Activated CD4-positive, alpha-beta T cell treated with anti-CD3 and anti-CD28 coated beads, Interleukin-2, amount 50 U/mL, for 24 hours (primary cell): ENCODE measurements at places on chromosomes 5 and 9.

DNA sequence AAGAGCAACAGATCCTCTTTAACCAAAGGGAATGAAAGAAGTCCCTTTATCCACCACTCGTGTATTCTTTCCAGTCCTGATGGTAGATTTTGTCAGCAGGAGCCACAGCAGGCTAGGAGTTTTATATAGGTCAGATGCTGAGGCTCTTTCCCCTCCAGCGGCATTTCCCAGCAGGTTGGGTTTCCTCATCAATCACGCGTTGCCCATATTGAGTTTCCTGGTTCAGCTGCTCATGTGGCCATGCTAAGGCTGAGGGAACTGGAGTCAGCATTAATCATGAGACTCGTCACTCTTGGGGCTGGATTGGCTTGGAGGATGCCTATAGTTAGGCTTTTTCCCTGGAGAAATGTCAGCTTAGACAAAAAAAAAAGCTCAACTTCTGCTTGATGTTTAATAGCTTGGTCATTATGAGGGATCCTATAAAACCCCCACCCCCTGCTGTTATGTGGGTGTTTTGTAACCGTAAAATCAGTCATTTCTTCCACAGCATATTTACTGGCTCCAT is 193.4 kb upstream of the GAS1 start:
- no peak for DNase-seq

DNA sequence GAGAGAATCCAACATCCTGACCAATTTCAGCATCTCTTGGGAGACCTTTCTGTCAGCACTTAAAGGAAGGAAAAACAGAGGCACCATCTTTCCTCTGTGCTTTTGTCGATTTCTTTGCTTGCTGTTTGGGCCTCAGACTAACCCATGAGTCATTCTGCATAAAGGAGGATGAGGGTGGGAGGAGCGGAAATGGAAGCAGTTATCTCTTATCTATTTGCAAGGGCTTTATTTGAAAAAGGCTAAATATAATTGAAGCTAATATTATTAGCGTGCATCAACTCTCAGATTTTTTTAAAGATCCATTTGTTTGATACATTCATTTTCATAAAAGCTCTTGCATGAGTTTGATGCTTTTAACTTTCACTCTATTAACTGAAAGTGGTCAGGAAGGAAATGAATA is 72.9 kb downstream of the ZNF622 start:
- DNase-seq = no peak

- no peak for DNase-seq
Measured at GRCh38 chr5:160420331-160420610, 1.4 kb upstream of the PTTG1 start.

GRCh38 chr5:25025831-25026230 is 381.1 kb upstream of the CDH10 start:
- no peak for DNase-seq

GRCh38 chr9:71249729-71250317 is 128.4 kb upstream of the TRPM3 start:
- DNase-seq = no peak

- DNase-seq = no peak
Measured at GRCh38 chr5:117135851-117136250, 561.2 kb upstream of the SEMA6A start.

DNA sequence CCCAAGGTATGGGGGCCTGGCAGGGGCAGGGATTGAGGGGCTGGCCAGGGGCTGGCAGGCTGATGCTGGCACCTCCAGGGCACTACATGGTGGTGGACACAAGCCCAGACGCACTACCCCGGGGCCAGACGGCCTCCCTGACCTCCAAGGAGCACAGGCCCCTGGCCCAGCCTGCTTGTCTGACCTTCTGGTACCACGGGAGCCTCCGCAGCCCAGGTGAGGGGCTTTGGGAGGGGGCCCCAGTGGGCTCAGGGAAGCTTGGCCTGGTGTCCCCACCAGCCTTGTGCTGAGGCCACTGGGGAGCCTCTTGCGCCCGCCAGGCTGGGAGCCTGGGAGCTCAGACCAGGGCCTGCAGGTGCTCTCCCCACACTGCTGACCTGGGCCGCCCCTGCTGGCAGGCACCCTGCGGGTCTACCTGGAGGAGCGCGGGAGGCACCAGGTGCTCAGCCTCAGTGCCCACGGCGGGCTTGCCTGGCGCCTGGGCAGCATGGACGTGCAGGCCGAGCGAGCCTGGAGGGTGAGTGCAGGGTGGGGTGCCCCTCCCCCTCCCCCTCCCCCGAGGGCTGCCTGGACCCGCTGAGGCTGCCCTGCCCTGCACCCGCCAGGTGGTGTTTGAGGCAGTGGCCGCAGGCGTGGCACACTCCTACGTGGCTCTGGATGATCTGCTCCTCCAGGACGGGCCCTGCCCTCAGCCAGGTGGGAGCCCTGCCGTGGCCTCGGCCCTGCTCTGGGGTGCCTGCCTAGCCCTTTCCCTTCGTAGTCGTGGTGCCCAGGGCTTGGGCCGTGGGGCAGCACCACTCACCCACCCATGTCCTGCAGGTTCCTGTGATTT is 5.7 kb downstream of the MAMDC4 start:
- no peak for DNase-seq

DNA sequence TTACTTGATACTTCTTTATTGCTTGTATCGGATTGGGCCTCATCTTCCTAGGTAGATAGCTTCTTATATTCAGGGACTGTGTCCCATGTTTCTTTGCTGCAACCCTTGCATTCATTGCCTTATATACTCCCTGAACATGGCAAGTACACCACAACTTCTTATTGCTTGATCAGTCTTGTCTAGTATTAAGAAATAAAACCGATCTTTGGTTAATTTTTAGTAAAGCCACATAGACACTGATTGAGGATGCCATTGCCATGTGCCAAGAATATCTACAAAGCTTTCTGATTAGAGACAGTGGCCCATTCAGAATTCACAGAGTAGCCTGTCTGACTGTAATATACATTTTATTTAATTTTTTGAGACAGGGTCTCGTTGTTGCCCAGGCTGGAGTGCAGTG is 34.7 kb upstream of the ANKRD55 start:
- DNase-seq = no peak

GRCh38 chr5:38124321-38124720 is 134.0 kb upstream of the EGFLAM start:
- DNase-seq = no peak

DNA sequence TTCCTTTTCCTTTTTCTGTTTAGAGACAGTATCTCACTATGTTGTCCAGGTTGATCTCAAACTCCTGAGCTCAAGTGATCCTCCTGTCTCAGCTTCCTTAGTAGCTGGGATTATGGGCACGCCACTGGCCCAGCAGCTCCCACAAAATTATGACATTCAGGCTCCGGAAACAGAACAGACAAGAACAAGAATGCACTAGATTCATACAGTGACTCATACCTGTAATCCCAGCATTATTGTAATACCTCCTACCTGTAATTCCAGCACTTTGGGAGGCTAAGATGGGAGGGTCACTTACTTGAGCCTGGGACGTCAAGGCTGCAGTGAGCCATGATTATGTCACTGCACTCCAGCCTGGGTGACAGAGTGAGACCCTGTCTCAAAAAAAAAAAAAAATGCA is 26.7 kb upstream of the B4GALT1 start:
- no peak for DNase-seq

GRCh38 chr9:118918180-118918579 is 451.1 kb downstream of the BRINP1 start:
- no peak for DNase-seq

DNA sequence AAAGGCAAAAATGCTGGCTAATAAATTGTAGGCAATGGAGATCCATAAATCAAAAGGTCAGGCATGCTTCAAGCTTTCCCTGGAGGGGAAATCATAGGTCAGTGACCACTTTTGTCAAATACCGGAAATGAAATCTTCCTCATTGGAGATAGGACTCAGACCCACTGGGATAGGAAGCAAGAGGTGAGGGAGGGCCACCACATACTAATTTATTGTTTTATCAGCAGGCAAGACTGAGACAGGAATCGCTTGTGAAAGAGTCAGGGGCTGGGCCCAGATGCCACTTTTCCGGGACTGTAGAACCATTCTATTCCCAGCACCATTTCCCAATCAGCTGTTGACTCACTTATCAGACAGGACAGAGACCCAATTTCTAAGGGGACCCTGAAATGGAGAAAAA is 256.3 kb upstream of the TRIM32 start:
- no peak for DNase-seq
